ENCODE measurements at places on chromosomes 4 and X.

GRCh38 chr4:57076646-57077045, 33.5 kb downstream of the IGFBP7 start:
- DNase-seq = no peak

- DNase-seq = peak; percentile 28
Measured at GRCh38 chrX:18424482-18425198, 768 bp upstream of the CDKL5 start.

DNA sequence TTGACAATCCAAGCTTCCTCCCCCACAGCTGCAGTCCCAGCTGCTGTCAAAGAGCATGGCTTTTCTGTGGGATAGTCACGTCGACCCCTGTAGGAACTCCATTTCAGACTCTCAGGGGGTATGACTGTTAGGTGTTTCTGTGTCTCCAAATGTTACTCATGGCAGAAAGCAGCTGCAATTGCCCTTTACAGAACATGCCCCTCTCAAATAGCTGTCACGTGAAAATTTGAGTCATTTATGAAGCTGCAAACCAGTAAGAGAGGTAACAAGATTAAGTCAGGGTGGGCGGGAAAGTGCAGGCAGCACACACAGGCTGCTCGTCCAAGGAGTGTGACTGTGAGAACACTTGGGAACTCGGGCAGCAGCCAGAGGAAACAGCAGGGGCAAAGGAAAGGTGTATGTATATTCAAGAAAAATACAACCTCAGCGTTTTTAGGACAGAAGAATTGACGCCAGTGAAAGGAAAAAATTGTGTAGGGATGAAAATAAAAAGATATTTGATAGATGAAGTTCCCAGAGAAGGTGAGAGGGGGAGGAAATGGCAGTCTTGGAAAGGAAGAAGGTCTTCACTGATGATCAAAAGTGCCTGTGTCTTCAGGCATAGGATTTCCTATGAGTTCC, 66.5 kb upstream of the TMEM184C start:
- no peak for DNase-seq

DNA sequence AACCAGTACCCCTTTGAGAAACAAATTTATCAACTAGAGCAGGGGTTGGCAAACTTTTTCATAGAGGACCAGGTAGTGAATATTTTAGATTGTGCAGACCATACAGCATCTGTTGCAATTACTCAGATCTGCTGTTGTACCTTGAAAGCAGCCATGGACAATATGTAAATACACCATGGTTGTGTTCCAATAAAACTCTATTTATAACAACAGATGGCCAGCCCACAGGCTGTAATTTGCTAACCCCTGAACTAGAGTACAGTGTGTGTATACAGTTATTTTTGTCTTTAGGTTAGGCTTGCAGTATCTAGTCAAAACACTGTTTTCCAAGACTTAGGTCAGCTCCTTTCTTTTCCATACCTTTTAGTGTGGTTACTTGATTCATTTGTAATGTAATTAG, 54.4 kb downstream of the PHKA1 start:
- DNase-seq = no peak

GRCh38 chr4:1950369-1950768, 58.4 kb downstream of the NELFA start:
- no peak for DNase-seq

DNA sequence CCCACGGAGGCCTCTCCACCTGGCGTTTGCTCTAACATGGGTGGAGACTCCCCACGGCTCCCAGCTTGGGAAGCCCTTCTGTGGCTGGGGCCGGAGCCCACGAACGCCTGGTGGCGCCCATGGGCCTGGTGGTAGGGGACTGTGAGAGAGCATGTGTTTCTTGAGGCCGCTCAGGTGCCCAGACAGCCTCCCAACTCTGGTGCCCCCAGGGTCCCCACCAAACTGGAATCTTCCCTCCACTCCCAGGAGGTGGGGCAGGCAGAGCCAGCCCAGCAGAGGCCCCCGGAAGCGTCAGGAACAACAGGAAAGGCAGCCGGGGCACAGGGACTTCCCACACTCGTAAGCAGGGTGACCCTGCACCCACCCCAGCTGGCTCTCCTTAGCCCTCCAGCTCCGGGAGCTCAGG, 33.3 kb upstream of the FGFR3 start:
- DNase-seq = no peak

Measured in CD4-positive, alpha-beta T cell treated with Interleukin-10 for 1 hour (primary cell).